Spinal cord (tissue), 10 donors: ENCODE measurements at places on chromosomes 6 and 20. TPM values are rescaled to one million over a fixed set of nuclear protein-coding genes. Genes with fewer than 3 reads are reported as not detected.
A peak's percentile ranks its signal among the peaks of the same experiment; 100 is the strongest.

Gene MRAP2
- total RNA-seq = 5.4 TPM

Gene EBF4
- total RNA-seq = 10.2 TPM

Gene COL11A2
- 4.9 TPM for total RNA-seq

Gene CFAP61
- 4.0 TPM for total RNA-seq

Gene SMLR1
- not detected for total RNA-seq

Gene TBXT
- total RNA-seq = not detected

Gene BMP6
- total RNA-seq = 93.3 TPM

Gene GLP1R
- 0.61 TPM for total RNA-seq

- no peak for DNase-seq
- no peaks in the 10 kb centered on the region for H3K36me3 ChIP-seq
- H3K4me1 ChIP-seq = no peaks in the 10 kb centered on the region
- H3K27ac ChIP-seq = no peak overlapping the region
Measured at GRCh38 chr6:106181664-106182418, 95.7 kb downstream of the PRDM1 start.

GRCh38 chr20:40565682-40566040 lies 123.4 kb downstream of the MAFB start:
- H3K4me1 ChIP-seq = no peaks in the 10 kb centered on the region
- H3K4me3 ChIP-seq = no peak overlapping the region
- no peak overlapping the region for H3K27ac ChIP-seq
- H3K27me3 ChIP-seq = no peaks in the 10 kb centered on the region

DNA sequence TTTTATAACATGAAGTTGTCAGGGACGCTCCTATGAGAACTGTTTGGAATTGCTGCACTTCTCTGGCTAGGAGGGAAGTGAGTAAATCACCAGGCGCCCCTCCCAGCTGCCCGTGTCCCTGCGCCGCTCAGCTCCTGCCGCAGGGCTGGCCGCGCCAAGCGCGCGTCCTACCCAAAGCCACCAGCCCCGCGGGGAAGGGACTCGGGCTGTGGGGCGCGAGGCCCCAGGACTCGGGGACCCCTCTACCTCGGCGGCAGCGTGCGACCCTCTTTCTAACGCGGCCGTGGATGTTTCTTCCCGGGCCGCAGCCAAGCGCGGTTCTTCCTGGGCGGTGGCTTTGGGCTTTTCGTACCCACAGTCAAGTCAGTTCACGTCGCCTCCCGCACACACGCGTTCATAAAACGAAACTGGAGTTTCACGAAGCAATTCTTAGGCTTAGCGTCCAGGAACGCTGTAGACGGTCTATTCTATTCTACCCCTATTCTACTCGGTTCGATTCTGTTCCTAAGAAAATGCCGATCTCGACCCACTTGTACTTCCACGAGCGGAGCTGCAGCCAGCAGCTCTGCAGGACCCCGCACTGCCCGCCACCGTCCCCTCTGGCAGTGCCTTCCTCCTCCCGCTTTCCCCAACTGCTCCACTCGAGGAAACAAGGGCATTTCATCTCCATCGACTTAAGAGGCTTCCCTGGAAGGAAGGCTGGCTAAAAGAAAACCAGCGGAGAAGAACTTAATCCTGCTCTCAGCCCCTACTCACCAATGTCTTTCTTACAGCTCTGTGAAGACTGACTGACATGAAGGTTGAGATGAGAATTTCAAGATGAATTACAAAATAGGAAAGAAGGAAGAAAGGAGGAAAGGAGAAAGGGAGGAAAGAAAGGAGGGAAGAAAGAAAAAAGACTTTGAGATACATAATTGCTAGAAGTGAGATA lies 15.4 kb downstream of the FOXC1 start:
- H3K27ac ChIP-seq = peak overlapping the region; percentile 93
- peaks cover 3% of the 10 kb centered on the region for H3K36me3 ChIP-seq
- DNase-seq = no peak
- peaks cover 24% of the 10 kb centered on the region for H3K4me1 ChIP-seq

DNA sequence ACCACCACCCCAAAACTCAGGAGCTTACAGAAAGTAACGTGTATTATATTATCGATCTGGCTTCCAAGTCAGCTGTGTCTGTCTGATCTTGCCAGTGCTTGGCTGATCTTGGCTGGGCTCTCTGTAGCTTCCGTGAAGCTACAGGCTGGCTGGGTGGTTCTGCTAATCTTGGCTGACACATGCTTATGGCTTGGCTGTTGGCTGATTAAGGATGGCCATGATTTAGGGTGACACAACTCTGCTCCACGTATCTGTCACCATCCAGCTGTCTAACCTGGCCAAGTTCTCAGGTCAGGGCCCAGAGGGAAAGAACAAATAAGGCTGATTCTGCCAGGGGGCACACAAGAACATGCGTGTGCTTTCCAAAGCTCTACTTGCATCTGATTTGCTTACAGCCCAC lies 64.7 kb upstream of the PRL start:
- DNase-seq = no peak
- H3K36me3 ChIP-seq = no peaks in the 10 kb centered on the region
- H3K27ac ChIP-seq = no peak overlapping the region
- no peaks in the 10 kb centered on the region for H3K4me1 ChIP-seq

DNA sequence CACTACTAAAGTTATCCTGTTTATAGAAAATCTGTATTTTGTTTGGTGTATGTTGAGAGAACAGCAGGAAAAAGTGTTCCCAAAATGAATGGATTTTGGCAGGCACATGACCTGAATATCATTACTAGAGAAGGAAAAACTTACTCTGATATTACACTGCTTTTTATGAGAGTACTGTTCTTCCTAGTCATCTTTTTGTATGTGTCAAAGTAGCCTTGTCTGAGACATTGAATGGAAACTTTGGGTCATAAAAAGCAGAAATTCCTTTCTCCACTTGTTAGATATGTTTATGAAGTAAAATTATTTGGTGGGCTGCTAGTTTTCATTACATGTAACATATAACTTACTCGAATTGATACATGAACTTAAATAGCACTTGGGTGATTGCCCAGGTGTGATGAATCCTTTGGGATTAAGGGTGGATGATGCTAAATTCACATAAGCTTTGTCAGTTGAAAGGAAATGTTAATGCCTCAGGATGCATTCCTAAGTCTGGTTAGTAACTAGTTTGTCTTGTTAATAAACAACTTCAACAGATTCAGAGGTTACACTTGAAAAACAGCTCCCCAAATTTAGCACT lies 206.7 kb downstream of the CENPW start:
- no peak for DNase-seq
- H3K4me1 ChIP-seq = no peaks in the 10 kb centered on the region
- H3K36me3 ChIP-seq = no peaks in the 10 kb centered on the region
- H3K27me3 ChIP-seq = no peaks in the 10 kb centered on the region
- no peak overlapping the region for H3K4me3 ChIP-seq
- H3K27ac ChIP-seq = no peak overlapping the region

DNA sequence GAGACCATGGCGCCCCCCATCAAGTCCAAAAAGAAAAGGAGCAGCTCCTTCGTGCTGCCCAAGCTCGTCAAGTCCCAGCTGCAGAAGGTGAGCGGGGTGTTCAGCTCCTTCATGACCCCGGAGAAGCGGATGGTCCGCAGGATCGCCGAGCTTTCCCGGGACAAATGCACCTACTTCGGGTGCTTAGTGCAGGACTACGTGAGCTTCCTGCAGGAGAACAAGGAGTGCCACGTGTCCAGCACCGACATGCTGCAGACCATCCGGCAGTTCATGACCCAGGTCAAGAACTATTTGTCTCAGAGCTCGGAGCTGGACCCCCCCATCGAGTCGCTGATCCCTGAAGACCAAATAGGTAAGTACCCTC lies 41.7 kb upstream of the NAA20 start:
- H3K4me3 ChIP-seq = peak overlapping the region; percentile 69
- H3K27me3 ChIP-seq = no peaks in the 10 kb centered on the region
- peaks cover 33% of the 10 kb centered on the region for H3K4me1 ChIP-seq
- no peak for DNase-seq

GRCh38 chr20:40551125-40551530 lies 137.9 kb downstream of the MAFB start:
- DNase-seq = no peak
- H3K36me3 ChIP-seq = no peaks in the 10 kb centered on the region
- no peak overlapping the region for H3K27ac ChIP-seq
- no peaks in the 10 kb centered on the region for H3K4me1 ChIP-seq

DNA sequence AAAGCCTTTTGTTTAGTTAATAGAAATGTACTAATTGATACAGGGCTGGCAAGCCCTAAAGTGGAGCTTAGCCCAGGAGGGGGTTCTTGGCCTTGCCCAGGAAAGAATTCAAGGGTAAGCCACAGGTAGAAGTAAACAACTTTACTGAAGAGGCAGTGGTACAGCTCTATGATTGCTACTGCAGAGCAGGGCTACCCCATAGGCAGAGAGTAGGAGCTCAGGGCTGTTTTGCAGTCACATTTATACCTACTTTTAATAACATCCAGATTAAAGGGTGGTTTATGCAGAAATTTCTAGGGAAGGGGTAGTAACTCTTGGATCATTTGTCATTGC lies 680.4 kb upstream of the GJE1 start:
- DNase-seq = no peak
- H3K36me3 ChIP-seq = no peaks in the 10 kb centered on the region
- H3K27me3 ChIP-seq = no peaks in the 10 kb centered on the region
- no peaks in the 10 kb centered on the region for H3K4me1 ChIP-seq
- no peak overlapping the region for H3K27ac ChIP-seq

- no peaks in the 10 kb centered on the region for H3K36me3 ChIP-seq
- peaks cover 26% of the 10 kb centered on the region for H3K27me3 ChIP-seq
- H3K4me3 ChIP-seq = peak overlapping the region; percentile 59
Measured at GRCh38 chr6:136550045-136550329, 235 bp downstream of the MAP7 start.

DNA sequence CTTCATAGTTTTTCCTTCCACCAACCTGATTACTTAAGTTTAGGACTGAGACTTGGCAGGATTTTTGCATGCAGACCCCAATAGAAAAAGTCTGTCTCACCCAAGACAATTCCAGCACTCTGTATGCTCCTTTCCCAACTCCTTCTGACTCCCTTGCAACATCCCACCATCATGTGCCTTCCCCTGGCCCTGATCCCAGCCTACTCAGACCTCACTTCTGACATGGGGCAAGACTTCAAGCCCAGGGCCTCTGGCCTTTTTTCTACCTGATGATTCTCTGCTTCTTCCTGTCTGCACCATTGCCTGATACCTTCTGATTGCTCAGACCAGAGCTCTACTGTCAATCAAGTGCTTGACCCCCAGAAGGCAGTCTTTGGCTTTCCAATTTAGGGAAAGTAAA lies 96.6 kb downstream of the HAO1 start:
- no peaks in the 10 kb centered on the region for H3K4me1 ChIP-seq
- no peaks in the 10 kb centered on the region for H3K36me3 ChIP-seq
- H3K27ac ChIP-seq = peak overlapping the region; percentile 45
- DNase-seq = no peak
- no peaks in the 10 kb centered on the region for H3K27me3 ChIP-seq

- H3K36me3 ChIP-seq = no peaks in the 10 kb centered on the region
- H3K4me1 ChIP-seq = peaks cover 15% of the 10 kb centered on the region
- peak overlapping the region; percentile 55 for H3K27ac ChIP-seq
- H3K27me3 ChIP-seq = no peaks in the 10 kb centered on the region
Measured at GRCh38 chr20:44884907-44885391, 556 bp upstream of the YWHAB start.

DNA sequence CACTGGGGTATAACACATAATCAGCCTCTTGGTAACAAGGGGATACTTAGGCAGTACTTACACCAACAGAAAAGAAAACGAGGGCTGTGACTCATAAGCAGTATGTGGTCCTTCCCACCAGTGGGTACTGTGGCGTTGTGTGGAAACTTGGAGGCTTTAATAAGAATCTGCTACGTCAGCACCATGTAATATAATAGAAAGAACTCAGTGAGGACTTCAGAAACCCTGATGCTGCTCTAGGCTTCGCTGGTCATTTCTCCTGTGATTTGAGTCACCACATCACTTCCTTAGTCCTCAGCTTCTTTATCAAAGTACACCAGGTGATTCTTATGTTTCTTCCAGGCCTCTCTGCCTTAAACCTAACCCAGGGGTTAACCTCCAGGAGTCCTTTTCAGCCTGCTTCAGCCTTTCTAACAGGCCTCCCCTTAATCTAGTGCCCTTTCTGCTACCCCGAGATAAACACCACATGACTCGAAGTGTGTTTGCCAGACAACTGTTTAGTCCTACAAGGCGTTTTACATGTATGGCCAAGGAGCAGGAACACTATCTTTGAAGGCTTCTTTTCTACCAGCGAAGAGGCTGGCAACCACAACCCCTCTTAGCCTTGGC lies 68.5 kb downstream of the FYN start:
- peaks cover 8% of the 10 kb centered on the region for H3K36me3 ChIP-seq
- H3K27ac ChIP-seq = peak overlapping the region; percentile 77
- peaks cover 50% of the 10 kb centered on the region for H3K4me1 ChIP-seq
- no peak overlapping the region for H3K4me3 ChIP-seq
- no peak for DNase-seq

DNA sequence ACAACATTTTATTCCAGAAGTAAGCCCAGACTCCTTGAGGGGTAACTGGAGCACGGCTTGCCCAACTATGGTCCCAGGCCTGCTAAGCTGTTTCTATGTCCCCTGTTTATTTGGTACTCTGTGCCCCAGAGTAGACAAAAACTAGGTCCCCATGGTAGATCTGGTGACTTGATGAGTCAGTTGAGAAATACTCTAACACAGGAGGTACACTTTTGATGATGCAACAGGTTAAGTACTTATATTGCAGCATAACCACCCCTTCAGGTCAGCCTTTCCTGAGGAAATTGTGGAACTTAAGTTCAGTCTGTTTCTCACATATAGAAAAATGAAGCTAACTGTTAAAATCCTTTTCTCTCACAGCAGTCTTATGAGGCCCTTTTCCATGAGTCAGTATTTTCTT lies 19.6 kb downstream of the TTPAL start:
- no peak for DNase-seq
- peaks cover 40% of the 10 kb centered on the region for H3K36me3 ChIP-seq
- no peaks in the 10 kb centered on the region for H3K27me3 ChIP-seq
- no peak overlapping the region for H3K27ac ChIP-seq
- H3K4me3 ChIP-seq = no peak overlapping the region
- H3K4me1 ChIP-seq = no peaks in the 10 kb centered on the region

DNA sequence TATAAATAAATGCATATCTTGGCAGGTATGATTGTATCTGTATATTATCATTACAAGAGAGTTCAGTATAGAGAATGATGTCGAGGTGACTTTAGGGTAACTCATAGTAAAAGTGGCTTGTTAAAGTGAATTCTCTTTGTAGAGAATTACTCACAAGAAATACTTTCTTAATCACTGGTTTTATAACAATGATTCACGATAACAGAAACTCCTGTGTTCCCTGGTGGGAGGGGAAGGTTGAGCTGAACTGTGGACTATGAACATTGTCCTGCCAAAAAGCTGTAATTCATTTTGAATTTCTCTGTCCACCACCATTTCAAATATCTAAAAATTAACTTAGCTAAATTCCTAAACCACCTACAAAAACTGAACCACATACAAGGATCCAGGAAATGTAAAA lies 7.7 kb downstream of the TPMT start:
- H3K36me3 ChIP-seq = peaks cover 3% of the 10 kb centered on the region
- no peaks in the 10 kb centered on the region for H3K27me3 ChIP-seq
- H3K4me3 ChIP-seq = no peak overlapping the region
- no peak overlapping the region for H3K27ac ChIP-seq
